ENCODE measurements at places on chromosomes 16 and 17. TPM values are rescaled to one million over a fixed set of nuclear protein-coding genes. Genes with fewer than 3 reads are reported as not detected.

MYH8 gene
- not detected for total RNA-seq

KCTD19 gene
- total RNA-seq = not detected

ABCC3 gene
- 0.68 TPM for total RNA-seq

OGFOD1 gene
- 30.6 TPM for total RNA-seq

HOXB3 gene
- total RNA-seq = 1.2 TPM

RTN4RL1 gene
- 3.2 TPM for total RNA-seq

CTU2 gene
- 13.1 TPM for total RNA-seq

KRT12 gene
- total RNA-seq = not detected

ASB16 gene
- 14.5 TPM for total RNA-seq

CHST4 gene
- not detected for total RNA-seq

FMNL1 gene
- 13.7 TPM for total RNA-seq

KRT16 gene
- not detected for total RNA-seq

VASN gene
- total RNA-seq = 6.4 TPM

- DNase-seq = no peak
These were observed 77.4 kb downstream of the BPTF start for GRCh38 chr17:67902511-67903231.

GRCh38 chr16:68972720-68973119, 129.4 kb downstream of the TANGO6 start:
- DNase-seq = no peak

DNA sequence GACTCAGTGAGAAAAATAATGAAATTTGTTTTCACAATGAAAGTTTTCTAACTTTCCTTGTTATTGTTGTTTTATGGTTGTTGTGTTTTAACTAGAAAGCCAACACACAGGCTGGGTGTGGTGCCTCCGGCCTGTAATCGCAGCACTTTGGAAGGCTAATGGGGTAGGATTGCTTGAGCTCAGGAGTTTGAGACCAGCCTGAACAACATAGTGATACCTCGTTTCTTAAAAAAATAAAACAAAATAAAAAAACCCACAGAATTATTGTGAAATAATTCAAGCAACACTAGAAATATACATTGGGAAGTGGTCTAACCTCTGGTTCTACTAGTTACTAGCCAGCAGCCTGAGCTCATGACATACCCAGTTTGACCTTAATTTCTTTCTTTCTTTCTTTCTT, 630 bp downstream of the MILR1 start:
- no peak for DNase-seq

- no peak for DNase-seq
These were observed 42.0 kb downstream of the PLD6 start for GRCh38 chr17:17164156-17164555.

GRCh38 chr16:3511286-3512180, 10.7 kb downstream of the CLUAP1 start:
- DNase-seq = no peak

DNA sequence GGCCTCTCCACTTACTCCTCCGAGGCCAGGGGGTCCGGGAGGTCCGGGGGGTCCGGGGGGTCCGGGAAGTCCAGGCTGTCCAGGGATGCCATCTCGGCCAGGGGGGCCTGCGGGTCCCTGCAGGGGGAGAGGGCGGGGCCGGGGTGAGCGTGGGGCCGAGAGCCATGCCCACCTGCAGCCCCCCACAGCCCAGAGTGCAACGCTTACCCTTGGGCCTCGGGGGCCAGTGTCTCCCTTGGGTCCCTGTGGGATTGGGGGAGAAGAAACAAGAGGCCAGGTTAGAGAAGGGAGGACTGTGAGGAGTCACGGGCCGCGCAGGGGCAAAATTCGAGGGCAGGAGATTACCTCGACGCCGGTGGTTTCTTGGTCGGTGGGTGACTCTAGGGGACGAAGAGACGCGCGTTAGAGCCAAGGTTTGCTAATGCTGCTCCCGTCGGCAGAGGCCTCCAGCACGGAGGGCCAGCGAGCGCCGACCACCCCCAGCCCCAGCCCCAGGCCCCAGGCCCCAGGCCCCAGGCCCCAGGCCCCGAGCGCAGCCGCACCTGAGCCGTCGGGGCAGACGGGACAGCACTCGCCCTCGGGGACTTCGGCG, 2.1 kb downstream of the COL1A1 start:
- peak; percentile 45 for DNase-seq

GRCh38 chr16:71628810-71629209, 2.8 kb downstream of the MARVELD3 start:
- no peak for DNase-seq

GRCh38 chr17:75524269-75524969, 1.1 kb upstream of the LLGL2 start:
- DNase-seq = peak; percentile 21

- no peak for DNase-seq
These were observed 38.5 kb downstream of the RBFOX3 start for GRCh38 chr17:79572136-79572925.

- peak; percentile 66 for DNase-seq
These were observed 15.0 kb downstream of the TRPV1 start for GRCh38 chr17:3594051-3594800.

DNA sequence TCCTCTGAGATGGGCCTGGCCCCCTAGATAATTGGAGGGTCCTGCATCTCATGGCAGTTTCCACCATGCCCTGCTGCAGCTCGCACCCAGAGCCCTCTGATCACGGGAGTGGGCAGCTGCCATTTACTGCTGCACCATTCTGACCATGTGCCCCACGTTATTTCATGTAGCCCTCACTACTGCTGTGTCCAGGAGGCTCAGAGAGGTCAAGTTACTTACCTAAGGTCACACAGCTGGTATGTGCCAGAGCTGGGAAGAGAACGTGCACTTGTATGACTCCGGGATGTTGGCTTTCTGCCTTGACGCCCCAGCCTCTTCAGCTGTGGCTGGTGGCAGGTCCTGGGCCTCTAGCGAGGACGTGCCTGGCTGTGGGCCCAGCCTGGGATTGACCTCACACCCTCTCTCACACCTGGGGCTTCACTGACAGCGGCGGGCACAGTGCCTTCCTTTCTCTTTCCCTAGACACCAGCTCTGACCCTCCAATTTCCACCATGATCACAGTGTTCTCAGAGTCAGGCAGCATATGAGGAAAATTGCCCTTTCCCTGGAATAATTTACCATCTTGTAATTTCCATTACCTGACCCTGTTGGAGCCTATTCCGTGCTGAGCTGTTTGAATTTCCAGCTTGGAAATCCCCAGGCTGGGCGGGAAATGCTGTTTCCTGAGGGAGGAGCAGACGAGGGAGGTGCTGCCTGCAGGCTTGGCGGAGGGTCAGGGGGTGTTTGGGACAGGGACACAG, 18.5 kb upstream of the DOC2B start:
- no peak for DNase-seq

DNA sequence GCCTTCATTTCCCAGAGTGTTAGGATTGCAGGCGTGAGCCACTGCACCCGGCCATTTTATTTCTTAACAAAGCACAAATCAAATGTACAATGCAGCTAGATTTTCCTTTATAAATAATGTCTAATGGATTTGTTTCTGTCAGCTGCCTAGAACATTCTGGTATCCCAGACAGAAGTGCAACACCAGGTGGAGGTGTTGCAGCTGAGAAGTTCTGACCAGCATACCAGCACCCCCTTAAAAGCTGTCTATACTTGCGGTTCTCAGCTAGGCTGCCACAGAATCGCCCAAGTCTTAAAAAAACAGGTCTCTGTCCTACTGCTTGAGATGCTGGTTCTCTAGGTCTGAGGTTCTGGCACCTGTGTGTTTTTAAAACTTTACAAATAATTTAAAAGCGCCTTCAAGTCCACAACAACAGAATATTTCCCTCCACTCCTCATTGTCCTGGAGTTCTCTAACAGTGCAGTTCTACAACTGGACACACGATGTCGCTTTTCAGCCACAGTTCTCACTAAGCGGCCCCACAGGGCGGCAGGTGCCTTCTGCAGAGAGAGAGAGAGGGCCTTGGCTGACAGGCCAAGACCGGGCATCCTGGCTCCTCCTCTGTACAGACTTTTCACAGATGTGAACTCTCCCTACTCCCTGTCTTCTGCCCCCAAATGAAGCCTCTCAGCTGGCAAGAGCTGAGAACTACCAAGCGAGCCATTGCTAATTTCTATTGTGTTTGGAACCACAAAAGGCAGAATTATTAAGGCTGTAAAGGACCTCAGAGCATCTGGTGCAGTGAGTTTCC, 32.6 kb upstream of the MEOX1 start:
- DNase-seq = peak; percentile 85

DNA sequence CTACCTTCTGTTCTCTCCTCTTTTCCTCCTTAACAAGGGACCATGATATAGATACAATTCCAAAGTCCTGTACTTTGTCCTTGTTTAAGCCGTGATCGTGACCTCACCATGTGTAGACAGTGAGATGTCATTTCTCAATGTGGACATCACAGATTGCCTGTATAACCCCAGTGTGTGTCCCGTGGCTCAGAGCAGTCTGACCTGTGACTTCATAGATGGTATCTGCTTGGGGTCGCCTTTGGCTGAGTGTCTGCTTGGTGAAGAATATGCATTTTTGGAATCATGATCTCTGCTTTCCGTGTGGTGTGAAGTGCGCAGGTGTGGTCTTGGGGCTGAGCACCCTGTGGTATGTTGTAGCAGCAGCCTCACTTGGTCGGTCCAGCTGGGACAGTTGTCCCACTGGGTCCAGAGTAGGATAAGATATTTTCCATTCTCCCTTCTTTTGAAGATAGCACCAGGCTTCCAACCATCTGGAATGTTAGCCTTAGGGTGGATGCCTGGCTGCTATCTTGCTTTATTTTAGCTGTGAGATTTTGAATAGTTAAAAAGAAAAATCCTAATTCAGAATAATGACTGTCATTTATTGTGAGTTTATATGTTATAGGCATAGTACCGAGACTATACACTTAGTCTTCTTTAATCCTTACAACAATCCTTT, 13.4 kb downstream of the MSI2 start:
- DNase-seq = no peak

DNA sequence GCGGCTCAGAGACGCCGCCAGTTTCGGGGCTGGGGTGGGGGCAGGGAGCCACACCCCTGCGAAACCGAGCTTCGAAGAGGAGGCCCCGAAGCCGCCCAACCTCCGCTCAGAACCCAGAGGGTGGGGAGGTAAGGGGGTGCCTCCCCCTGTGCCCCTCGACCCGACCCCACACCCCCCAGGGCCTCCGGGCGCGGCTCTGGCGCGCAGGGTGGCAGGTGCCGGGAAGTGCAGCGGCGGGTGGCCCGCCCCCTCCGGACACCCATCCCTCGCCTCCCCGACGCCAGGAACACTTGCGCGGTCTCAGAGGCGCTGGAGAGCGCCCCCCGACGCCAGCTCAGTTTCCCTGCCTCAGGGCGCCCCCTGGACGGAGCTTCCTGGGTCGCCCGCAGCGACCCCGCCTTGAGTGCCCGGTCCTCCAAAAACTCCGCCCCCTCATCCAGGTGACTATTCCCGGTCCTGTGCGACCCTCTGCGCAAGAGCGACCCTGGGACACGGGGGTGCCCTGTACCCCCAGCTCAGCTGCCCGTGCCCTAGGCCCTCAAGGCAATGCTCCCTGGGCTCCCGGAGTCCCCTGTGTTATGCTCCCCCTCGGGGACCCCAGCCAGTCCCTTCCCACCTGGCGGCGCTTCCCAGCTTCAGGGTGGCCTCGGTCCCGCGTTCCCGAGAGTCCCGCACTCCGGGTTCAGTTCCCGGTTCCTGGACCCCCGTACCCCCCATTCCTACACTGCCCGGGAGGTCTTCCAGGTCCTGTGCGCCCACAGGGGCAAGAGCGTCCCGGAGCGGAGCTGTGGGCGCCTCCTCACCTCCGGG, 562 bp downstream of the PPL start:
- peak; percentile 68 for DNase-seq

- no peak for DNase-seq
These were observed at the start of gene ABCA9 for GRCh38 chr17:69060822-69061221. TSS of gene ABCA9 (minus strand) at chr17:69060927. CDS start at chr17:69051126, 9,801 bp downstream.

DNA sequence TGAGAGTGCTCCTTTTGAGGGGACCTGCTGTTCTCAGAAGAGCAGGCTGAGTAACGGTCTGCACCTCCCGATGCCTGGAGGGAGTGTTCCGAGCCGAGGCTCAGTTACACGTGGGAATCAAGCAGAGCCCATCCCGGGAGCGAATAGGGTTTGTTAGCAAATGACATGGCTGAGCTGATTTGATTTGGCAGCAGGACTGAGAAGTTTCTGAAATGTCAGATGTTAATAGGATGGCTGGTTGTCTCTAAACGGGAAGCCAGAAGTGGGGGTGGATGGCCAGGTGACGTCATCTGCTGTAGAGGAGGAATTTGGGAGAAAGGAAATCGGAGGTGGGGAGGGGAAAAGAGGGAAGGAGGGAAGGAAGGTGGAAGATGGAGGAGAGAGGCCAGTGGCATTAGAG, 128.0 kb downstream of the RAP1GAP2 start:
- no peak for DNase-seq

DNA sequence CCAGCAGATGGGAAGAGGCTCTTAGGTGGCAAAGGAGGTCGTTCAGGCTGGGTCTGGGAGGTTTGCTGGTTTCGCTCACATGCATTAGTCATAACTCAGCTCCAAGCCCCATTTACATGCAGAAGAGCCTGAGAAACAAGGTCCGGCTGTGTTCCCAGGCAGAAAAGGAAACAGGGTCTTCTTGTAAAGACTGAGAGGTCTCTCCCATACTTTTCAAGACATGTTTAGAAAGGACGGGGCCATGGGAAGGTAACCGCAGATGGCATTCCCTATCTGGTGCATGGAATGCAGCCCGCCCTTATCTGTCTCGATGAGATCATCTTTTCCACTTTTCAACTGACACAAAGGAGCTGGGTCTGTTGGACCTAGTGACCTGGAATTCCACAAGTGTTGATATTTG, 389.0 kb upstream of the CDH11 start:
- DNase-seq = no peak

DNA sequence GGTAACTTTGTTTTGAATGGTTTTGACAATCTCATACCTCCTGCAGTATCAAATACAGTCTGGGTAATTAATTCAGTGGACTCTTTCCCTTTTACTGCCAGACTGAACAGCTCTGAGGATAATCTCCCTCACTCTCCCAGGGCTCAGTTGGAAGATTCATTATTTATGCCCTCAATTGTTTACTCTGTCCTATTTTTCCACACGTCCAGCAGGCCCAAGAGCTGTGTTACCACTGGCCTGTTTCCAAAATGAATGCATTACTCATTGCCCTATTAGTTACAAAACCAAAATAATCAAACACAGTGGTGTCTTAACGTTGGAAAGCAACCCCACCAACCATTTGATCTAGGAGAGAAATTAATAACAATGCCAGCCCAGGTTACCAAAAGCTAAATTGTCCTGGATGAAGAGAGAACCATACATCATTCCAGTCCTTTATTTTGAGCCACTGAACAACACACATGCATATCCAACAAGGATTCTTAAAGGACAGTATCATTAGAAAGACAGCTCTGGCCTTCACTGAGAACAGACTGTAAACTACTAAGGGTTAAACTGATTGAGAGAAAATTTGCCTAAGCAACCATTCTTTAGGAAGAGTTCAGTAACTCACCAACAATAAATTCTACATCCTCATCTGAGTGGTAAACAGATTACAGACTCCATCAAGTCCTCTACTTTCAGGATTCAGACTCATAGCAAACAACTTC, 34.5 kb downstream of the FAM222B start:
- no peak for DNase-seq

GRCh38 chr16:67170949-67171649, 761 bp downstream of the NOL3 start:
- DNase-seq = no peak

- no peak for DNase-seq
These were observed 146.6 kb downstream of the SKAP1 start for GRCh38 chr17:48283411-48283810.

Data from Right ventricle myocardium inferior (tissue), 1 donor.